ENCODE measurements at places on chromosomes 12 and 14. TPM values are rescaled to one million over a fixed set of nuclear protein-coding genes. Genes with fewer than 3 reads are reported as not detected.

GRCh38 chr12:54631551-54631950, 3.1 kb downstream of the LACRT start:
- DNase-seq: no peak

- DNase-seq: no peak
Observed at GRCh38 chr14:21003788-21004346, 4.8 kb downstream of the SLC39A2 start.

The TAS2R10 gene
- 0.22 TPM for total RNA-seq

- no peak for DNase-seq
Observed at GRCh38 chr12:42933461-42934081, 344.0 kb upstream of the PRICKLE1 start.

- DNase-seq: peak; percentile 57
Observed at GRCh38 chr12:123971770-123972456, 718 bp downstream of the CCDC92 start.

The IAPP gene
- total RNA-seq: not detected

- DNase-seq: no peak
Observed at GRCh38 chr14:79356040-79356439, 855.3 kb downstream of the DIO2 start.

The C12orf54 gene
- not detected for total RNA-seq

- no peak for DNase-seq
Observed at GRCh38 chr14:34104489-34105397, 153.9 kb upstream of the EGLN3 start.

The AGAP2 gene
- 0.20 TPM for total RNA-seq

DNA sequence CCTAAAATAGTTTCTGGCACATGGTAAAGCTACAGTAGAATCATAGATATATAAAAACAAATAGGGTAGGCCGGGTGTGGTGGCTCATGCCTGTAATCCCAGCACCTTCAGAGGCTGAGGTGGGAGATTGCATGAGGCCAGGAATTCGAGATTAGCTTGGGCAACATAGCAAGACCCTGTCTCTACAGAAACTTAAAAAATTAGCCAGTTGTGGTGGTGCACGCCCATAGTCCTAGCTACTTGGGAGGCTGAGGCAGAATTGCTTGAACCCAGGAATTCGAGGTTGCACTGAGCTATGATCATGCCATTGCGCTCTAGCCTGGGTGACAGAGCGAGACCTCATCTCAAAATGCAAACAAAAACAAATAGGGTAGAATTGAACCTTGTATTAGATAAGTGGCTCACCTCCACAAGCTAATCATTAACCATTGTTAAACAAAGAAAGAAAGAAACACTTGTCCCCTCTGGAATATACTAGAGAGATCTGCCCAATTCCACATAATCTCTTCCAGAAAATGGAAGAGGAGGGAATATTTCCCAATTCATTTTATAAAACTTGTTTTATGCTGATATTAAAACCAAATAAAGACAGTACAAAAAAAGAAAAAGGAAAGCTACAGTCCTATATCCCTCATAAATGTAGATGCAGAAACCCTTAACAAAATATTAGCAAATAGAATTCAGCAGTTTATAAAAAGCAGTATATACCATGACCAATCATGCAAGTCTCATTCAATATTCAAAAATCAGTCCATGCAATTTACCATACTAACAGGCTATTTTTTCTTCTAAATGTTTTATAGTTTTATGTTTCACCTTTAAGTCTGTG, 22.7 kb upstream of the DHRS2 start:
- no peak for DNase-seq

The ALX1 gene
- total RNA-seq: under 0.01 TPM

GRCh38 chr14:89353766-89354113, 63.3 kb downstream of the FOXN3 start:
- no peak for DNase-seq

DNA sequence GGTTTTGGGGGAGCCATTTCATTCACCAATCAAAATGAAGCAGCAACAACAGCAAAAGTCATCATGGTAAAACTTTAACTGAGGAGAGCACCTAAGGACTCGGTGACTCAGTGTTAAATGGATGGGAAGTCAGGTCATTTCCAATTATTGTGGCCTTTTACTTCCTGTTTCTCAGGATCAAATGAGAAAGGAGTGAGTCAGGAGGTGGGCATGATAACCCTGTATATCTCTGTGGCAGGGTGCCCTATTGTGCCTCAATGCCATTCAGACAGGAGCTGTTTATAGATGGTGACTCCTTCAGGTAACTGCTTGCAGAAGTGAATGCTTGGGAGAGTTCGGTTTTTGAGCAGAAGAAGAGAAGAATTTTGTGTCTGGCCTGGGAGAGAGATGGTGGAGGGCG, 135.5 kb upstream of the CPM start:
- DNase-seq: peak; percentile 40

DNA sequence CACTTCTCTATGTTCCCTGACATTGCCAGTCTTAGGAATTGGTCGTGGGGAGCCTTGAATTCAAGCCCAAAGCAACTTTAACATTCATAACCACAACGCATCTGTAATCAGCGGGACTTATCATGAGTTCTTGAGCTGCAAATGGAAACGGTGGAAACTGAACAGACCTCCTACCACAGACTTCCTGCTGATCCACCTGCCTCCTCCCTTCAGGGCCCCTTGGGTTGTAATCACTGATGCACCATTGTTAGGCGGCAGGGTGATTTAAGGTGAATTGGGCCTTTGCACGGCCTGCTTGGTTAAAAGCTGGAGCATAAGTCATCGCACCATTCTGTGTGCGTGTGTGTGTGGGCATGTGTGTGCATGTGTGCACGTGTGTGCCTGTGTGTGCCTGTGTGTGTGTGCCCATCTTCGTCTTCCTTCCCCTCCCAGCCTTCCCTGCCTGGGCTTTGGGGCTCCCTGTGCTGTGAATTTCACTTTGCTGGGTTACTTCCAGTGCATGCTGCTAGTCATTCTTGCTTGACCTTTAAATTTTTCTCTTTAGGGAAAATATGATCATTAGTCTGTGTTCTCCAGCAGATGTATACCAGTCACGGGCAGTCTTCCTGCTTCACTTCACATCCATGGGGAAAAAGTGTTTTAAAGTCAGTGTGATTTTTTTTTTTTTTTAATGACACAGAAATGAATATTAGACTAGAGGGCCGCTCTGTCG, 29.1 kb downstream of the CHST11 start:
- DNase-seq: no peak

The EXOC3L4 gene
- not detected for total RNA-seq

- DNase-seq: no peak
Observed at GRCh38 chr12:537772-538171, 78.0 kb downstream of the B4GALNT3 start.

DNA sequence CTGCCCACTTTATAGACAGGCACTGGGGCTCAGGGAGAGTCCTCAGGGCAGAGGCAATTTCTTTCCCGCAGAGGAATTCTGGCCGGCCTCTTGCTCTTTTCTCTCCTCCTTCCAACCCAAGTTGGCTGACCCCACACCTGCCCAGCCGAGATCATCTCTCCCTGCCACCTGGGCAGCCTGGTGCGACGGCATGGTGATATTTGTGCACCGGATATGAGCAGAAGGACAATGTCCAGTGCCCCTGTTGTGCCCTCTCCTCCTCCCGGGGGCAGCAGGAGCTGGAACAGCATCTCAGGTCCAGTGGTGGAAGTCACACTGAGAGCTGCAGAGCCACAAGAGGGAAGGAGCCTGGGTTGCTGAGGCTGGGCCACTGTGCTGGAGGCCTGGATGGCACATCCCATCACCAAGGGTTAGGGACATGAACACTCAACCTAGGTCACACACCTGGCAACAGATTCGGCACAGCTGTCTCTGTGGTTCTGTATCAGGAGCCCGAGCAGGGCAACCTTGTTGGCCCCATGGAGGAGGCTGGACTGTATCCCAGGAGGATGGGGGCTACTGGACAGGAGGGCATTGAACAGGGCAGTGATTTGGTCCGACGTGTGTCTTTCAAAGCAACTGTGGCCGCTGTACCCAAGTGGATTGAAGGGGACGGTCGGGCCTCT, 57.7 kb upstream of the DIO3 start:
- DNase-seq: no peak

GRCh38 chr12:84910549-84911241, 1.9 kb downstream of the SLC6A15 start:
- peak; percentile 23 for DNase-seq

The PRB2 gene
- total RNA-seq: not detected

DNA sequence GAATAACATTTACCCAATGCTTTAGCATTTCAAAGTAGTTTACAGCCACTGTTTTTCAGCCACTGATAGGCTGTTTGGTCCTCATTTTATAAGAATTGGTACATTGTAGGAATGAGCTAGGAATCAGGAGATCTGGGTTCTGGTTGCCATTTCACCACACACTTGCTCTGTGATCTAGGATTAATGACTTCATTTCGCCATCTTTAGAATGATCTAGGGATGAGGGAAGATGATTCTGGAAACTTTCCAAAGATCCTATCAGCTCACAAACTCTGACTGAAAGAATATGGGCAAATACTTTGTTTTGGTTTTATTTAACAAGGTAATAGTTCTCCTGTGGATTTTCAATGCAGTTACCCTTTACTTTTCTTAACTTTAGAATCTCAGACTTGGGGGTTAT, 155.0 kb downstream of the GCH1 start:
- no peak for DNase-seq

- DNase-seq: no peak
Observed at GRCh38 chr12:70415987-70416386, 49.9 kb downstream of the KCNMB4 start.

- DNase-seq: no peak
Observed at GRCh38 chr12:90504806-90505205, 450.2 kb downstream of the CCER1 start.

GRCh38 chr12:119673634-119674033, 5.7 kb downstream of the PRKAB1 start:
- peak; percentile 95 for DNase-seq

All from lung microvascular endothelial cell (primary cell).